HT-29 (cell line): ENCODE measurements at places on chromosomes 13 and 19. TPM values are rescaled to one million over a fixed set of nuclear protein-coding genes. Genes with fewer than 3 reads are reported as not detected.

SGCG gene
- total RNA-seq: not detected in 2 replicates

SOX1 gene
- not detected in 2 replicates for total RNA-seq

SMIM44 gene
- 0.60 and 1.4 TPM in 2 replicates for total RNA-seq

FGF21 gene
- total RNA-seq: not detected in 2 replicates

ZNF726 gene
- total RNA-seq: not detected in 2 replicates

GJB2 gene
- 41.9 and 50.1 TPM in 2 replicates for total RNA-seq

RXFP2 gene
- total RNA-seq: not detected in 2 replicates
